Sciatic nerve (tissue), 2 donors: ENCODE measurements at places on chromosomes 13 and 19.
A peak's percentile ranks its signal among the peaks of the same experiment; 100 is the strongest.

DNA sequence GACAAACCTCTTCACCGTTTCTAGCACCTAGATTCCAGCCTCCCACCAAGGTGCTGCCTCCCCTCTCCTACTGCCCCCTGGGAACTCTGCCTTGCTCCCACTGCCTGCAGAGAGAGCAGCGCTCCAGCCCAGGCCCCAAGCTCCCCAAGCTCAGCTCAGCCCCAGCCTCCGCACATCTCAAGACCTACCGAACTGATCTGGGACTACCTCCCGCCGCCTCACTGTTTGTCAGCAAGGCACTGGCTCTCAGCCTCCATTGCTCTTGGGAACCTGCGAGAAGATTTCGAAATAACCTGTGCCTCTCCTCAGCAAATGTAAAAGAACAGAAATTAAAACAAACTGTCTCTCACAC lies 92.4 kb upstream of the GPR183 start:
- DNase-seq, result no peak

GRCh38 chr13:76225815-76226489 lies 589.8 kb downstream of the LMO7 start:
- DNase-seq, result no peak

DNA sequence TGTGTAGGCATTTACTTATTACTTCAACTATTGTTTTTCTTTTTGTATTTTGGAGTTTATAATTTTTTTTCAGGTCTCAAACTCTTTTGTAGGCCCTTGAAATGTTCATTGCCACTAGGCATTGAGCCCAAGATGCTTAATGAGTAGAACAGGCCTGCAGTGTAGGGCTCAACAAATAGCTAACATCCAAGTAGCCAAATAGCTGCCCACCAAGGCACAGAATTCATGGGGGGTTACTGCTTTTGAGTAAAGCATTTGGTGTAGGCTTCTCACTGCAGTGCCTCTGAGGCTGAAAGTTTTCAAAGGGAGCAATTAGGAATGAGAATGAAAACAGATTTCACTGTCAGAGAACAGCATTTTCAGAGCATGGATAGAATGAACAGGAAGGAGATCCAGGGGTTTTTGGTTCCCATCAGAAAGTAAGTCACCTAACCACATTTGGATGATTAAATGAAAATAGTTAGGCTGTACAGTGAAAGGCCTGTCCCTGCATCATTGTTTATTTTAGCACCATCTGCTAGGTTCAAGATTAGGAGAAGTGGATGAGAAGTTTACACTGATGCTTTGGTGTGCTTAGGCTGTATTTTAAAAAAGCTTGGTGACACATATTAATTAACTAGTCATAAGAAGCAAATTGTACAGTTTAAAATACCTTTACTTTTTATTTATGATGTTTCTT lies 61.0 kb downstream of the EDNRB start:
- no peak for DNase-seq

GRCh38 chr13:19960653-19960976 lies 2.1 kb downstream of the ZMYM2 start:
- no peak for DNase-seq

- DNase-seq, result no peak
These were observed 615.4 kb upstream of the MIR17HG start for GRCh38 chr13:90732049-90732448.

DNA sequence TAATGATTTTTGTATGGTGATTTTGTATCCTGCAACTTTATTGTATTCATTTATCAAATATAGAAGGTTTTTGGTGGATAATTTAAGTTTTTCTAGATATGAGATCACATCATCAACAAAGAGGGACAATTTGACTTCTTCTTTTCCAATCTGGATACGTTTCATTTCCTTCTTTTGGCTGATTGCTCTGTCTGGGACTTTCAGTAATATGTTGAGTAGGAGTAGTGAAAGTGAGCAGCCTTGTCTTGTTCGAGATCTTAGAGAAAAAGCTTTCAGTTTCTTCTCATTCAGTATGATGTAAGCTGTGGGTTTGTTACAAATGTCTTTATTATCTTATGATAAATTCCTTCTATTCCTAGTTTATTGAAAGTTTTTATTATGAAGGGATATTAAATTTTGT lies 352.0 kb upstream of the DACH1 start:
- no peak for DNase-seq

DNA sequence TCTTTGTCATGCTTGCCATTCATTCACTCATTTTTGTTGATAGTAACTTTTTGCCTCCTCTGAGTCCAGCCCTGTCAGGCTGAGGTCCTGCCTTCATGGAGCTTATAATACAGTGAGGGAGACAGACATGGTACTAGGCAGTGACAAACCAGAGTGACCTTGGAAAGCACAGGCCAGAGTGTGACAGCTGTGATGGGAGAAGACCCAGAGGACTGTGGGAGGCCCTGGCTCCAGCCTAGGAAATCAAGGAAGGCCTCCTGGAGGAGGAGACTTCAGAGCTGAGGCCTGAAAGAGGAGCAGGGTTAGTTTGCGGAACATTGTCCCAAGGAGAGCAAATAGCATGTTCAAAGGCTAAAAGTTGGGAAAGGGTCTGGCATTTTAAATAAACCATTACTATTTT lies 20.5 kb downstream of the PAK4 start:
- no peak for DNase-seq

DNA sequence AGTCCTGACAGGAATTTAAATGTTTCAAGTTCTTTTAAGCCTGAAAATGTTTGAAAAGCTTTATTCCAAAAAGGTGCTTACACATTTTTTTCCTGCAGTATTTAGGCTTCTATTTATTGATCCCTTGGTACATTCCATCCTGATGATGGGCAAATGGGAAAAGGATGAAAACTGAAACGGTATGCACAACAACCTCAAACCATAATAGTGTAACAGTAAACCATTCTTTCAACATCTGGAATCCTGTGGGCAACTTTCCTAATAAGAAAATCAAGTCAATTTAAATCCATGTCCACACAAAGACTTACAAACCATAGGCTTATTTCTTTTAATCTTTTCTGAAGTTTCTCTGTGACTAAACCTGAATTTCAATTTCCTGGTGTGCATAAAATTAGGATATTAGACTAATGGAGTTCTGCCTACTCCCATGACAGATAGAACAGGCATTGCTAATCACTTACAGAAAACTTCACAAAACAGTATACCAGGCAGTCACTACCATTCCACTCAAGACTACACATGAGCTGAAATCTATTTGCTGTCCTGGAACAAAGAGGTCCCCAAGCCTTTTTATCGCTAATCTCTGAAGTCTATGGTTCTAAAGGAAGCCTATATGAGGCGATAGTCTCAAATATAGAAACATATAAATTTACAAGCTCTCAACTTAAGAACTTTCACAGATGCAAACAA lies 103.3 kb downstream of the DLEU7 start:
- no peak for DNase-seq

GRCh38 chr19:49863254-49863934 lies 4.0 kb downstream of the PNKP start:
- DNase-seq, result no peak

DNA sequence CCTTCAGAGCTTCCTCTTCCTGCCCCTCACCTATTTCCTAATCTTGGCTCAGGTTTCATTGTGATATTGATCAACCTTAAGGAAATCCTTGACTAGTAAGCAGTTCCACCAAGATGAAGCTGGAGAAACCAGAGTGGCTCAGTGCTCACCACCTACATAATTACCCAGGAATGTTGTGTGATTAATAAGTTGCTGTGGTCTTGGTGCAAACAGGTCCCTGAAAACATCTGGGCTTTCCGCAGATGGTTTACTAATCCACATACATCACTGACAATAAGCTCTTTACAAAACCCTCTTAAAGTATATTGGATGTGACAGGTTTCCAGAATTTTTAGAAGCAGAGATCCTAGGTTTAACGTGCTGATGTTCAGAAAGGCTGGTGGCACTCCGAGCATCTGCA lies 8.6 kb upstream of the SERP2 start:
- no peak for DNase-seq

DNA sequence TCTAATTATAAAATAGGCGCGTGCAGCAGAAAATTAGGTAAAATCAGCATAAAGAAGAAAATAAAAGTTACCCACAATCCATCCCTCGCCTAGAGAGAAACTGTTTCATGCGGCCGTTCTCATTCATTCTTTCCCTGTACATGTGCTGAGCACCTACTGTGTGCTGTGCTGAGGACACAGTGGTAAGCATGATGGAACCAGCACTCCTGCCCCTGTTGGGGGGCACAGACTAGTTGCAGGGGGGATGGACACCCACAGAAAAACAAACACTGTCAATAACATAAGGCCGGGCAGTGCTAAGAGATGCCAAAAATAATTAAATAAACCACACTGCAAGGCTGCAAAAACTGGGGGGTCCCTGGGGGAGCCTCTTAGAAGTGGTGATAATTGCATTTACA lies 43.3 kb downstream of the PTPRS start:
- DNase-seq, result no peak

DNA sequence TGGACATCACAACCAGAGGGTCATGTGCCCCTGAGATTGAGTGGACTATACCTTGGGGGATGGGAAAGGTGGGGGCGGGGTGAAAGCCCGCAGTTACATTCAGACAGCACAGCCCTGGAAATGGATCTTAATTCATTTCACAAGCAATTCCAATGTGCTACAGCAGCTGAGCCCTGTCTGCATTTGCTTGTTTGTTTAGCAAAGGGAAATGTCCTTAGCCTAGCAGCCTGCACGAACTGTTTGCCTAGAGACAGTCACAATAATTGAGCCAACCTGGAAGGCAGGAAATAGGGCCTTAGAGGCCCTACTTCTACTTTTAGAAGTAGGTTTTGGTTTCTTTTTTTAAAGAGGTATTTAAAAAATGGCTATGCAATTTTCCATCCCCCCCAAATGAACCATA lies 177.3 kb upstream of the KL start:
- no peak for DNase-seq

DNA sequence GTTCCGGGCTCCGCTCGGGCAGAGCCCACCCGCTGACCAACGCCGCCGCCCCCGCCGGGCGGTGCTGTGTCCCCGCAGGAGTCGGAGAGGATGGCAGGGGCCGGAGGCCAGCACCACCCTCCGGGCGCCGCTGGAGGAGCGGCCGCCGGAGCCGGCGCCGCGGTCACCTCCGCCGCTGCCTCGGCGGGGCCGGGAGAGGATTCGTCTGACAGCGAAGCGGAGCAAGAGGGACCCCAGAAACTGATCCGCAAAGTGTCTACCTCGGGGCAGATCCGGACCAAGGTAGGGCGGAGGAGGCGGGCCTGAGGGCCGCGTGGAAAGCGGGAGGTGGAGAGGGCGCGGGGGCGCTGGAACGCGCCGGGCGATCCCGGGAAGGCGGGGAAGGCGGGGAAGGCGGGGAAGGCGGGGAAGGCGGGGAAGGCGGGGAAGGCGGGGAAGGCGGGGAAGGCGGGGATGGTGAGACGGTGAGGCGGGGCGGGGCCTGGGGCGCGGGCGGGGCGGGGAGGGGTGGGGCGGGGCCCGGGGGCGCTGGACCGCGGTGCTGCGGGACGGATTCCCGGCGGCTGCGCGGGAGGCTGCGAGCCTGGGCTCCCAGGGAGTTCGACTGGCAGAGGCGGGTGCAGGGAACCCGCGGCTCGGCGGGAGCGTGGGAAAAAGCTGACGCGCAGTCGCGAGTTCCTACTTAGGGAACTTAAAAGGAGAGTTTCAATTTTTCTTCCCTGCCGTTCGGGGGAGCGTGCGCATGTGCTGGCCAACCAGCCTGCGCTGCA lies 421 bp downstream of the DGKH start:
- DNase-seq, result peak; percentile 91

DNA sequence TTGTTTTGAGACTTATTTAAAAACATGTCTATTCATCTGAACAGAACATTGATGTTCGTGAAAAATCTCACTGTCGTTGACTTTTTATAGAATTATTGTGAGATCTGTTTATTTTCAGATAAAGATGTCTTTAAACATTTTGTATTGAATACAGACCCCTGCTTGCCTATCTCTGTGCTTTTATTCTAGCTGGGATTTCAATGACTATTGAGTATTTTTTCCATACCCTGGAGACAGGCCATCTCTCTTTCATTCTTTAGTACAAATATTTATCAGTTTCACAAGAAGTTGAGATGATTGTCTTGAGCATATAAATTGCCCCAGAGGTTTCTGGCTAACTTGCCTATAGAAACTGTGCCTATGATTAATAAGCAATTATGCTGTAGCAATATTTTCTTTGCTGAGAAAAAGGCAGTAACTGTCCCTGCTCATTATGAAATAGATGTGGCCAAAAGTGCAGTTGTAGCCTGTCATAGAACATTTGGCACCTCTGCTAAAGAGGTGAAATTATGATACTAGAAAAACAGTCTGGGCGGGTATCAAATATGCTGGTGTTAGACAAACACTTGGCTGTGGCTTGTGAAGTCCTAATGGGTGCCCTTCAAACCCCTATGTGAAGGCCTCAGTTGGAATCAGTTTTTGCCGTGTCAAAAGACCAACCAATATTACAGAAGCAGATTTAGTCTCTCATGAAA lies 360.6 kb downstream of the HS6ST3 start:
- DNase-seq, result no peak

DNA sequence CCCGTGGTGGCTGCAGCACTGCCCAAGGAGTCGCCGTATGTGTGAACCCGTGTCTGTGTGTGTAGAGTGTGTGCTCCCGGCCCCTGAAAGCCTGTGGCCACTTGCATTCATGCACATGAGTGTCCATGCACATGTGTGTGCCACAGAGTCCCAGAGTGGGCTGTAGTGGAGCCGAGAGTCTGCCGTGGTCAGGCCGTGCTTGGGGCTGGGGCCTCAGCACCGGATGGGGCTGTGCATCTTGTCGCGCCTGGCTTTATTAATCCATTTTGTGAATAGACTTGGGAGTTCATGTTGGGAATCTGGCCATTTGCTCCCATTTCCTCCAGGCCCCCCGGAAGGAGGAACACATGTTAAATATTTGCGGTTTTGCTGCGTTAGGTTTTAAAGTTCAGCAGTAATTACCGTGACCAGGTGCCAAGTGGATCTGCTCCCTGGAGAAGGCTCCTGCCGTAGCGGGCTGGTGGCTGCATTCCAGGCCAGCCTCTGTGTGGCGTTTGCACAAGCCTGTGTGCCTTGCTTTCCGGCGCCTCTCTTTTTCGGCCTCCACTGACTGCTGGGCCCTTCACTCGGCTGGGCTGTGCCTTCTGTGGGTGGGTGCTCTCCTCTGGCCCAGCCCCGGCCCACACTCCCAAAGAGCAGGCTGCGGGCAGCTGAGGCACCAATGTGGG lies 69.2 kb upstream of the KCTD15 start:
- no peak for DNase-seq

DNA sequence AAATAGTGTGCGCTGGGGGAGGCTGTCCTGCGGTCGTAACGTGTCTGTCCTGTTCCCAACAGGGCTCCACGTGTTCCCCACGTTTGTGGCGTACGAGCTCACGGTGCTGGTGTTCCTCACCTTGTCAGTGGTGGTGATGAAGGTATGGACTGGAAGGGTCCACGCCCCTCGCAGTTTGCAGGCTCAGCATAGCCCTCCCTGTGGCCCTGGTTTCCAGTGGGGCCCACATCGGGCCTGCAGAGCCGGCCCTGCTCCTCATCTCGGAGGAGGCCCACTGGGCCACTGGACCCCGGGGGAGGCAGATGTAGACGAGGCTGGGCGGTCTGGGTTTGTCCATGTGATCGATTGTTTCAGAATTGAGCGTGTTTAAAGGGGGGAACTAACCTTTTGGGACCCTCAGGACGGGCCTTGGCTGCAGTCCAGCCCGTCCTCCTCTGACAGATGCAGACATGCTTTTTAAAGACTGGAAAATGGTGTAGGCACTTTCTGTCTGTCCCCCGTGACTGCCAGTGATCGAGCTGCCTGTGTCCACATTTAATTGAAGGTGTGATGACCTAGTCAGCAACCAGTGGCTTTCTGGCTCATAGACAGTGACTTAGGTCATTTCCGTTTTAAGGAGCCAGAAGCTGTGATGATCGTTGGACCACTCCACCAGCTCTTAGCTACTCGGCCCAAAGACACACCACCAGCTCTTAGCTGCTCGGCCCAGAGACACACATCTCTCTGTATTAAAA lies 37.1 kb upstream of the TFDP1 start:
- no peak for DNase-seq

- peak; percentile 85 for DNase-seq
These were observed 60.4 kb upstream of the OLFM4 start for GRCh38 chr13:52968074-52968700.
